ENCODE measurements at places on chromosomes 1 and 21. TPM values are rescaled to one million over a fixed set of nuclear protein-coding genes. Genes with fewer than 3 reads are reported as not detected.

DNA sequence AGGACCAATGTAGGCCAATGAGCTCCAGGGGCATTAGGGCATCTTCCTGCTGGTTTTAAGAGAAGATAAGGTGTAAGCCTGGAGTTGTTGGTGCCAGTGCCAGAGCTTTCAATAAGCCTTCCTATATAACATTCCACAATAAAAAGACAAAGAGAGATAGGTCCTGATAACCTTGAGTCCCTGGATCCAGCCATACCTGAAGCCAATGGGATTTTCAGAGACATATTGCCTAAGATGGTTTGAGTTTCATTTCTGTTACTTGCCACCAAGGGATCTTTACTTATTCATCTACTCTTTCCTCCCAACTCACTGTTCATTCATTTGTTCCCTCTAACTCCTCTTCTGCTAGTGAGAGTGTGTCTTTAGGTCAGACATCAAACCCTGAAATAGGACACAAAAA is 68.8 kb upstream of the CAPZB start:
- no peak for DNase-seq

- no peak for DNase-seq
These were observed 392 bp downstream of the MRPL55 start for GRCh38 chr1:228108742-228109072.

GRCh38 chr1:45895406-45895805 is 92.0 kb downstream of the MAST2 start:
- DNase-seq, result no peak

DNA sequence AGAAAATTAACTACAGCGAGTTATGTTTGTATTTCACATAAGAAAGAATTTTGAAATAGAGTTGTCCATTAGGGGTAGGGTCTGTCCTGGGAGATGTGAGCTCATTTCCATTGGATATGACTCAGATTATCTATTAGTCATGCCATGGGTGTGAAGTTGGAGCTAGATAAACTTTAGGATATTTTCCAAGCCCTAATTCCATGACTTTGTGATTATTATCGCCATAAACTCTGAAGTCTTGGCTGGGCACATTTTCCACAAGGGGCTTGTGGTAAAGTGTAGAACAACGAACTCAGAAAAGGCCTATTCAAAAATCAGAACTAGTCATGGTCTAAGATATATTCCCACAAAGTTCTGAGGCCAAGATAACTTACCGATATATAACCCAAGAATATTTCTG is 396.6 kb downstream of the DPYD start:
- DNase-seq, result no peak

- peak; percentile 95 for DNase-seq
These were observed 37.9 kb upstream of the BTG2 start for GRCh38 chr1:203267347-203267846.

GRCh38 chr1:153963850-153964331 is 554 bp upstream of the SLC39A1 start:
- no peak for DNase-seq

GRCh38 chr1:5727871-5728643 is 264.2 kb downstream of the NPHP4 start:
- no peak for DNase-seq

- no peak for DNase-seq
These were observed 4.3 kb downstream of the FAM89A start for GRCh38 chr1:231035799-231036198.

DNA sequence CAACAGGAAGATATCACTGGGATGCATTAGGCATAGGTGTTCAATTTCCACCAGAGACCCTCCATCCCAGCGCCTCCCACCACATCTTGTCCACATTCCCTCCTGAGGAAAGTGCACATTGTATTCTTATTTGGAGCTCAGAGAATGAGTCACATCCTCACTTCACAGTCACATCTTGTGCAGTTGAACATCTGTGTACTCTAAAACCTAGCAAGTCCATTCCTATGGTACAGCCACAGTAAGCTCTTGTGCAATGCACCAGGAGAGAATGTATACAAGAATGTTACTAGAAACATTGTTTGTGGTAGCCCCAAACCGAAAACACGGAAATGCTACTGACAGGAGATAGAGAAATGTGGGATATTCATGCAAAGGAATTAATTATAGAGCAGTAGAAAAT is 1.6 kb upstream of the KDF1 start:
- no peak for DNase-seq

DNA sequence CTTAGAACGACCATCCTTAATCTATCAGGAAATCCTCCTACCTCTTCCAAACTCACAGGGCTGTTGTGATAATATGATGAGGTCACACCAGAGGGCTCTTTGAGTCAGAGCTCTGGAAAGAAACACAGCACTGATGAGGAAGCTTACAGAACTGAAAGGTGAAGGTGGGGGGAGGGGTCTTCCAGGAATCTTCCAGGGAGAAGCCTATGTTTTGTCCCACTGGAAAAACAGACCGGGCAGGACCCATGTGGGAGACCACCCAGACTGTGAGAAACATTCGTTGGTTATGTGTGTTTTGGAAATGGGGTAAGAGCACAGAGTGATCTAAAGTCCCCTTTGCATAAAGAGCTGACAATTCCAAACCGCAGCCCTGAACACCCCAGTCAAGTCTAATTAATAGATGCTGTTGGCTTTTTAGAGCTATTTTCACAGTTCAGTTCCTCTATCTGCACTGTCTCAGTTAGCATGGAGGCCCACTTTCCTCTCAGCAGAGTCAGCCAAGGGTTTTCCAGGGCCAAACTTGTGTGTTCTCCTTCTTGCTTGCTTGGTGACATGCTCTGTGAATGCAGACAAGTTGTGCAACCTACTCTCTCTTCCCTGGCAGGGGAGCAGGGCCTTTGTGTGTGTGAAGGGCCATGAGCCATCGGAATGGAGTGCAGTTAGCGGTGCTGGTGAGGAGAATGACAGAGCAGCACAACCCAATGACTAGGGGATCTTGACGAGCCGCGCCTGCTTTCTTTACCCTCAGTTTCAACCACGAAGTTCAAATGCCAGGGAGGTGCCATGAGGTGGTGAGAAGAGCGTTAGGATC is 12.3 kb downstream of the PHLDA3 start:
- no peak for DNase-seq

GRCh38 chr1:30385246-30385995 is 338.0 kb downstream of the MATN1 start:
- no peak for DNase-seq

DNA sequence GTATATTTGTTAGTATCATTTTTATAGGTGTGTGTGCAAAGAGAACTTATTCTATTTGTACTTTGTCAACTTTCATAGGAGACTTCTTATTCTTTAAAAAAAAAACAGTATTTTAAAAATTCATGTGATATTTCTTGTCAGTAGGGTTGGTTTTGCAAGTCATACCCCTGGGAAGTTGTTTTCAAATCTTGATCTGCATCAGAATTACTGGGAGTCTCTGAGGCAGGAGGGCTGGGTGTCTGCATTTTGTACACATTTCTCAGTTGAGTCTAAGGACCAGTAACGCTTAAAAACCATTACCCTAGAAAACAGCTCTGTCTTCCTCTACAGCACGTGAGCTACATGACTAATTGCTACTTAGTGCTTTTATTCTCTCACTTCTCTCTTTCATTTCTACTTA is 76.0 kb upstream of the CTTNBP2NL start:
- no peak for DNase-seq

GRCh38 chr1:246110343-246111219 is 396.5 kb downstream of the SMYD3 start:
- no peak for DNase-seq

DNA sequence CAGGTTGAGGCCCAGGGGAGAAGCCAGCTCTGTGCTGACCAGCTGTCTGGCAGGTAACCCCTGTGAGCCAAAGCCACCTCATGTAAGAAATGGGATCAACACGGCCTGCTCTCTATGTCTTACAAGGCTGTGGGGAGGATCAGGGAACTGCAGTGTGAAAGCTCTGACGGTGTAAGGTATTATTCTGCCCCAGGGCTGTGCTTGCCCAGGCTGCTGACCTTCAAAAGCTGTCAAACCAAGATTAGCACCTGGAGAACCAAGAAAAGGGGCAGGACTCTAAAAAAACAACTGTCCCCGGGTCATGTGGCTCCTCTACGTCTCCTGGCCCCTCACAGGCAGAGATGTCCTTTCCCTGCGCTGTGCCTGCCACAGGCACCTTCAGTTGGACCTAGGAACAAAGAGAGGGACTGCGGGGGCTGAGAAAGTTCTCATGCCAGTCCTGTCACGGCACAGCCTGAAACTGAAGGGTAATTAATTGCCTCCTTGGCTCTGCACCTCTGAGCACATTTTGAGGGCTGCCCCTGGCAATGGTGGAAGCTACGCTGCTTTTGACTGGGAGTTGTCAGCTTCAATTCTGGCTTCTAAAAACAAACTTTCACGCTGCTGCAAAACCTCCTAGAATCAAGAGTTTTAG is 77.6 kb downstream of the PGBD5 start:
- DNase-seq, result peak; percentile 10

- no peak for DNase-seq
These were observed 34.9 kb downstream of the WDR3 start for GRCh38 chr1:117964290-117965038.

Gene CD53
- 5.6 TPM for polyA plus RNA-seq

Gene MAP3K21
- polyA plus RNA-seq, result 36.6 TPM

Gene ELAVL4
- polyA plus RNA-seq, result 3.2 TPM

Gene RGS7
- polyA plus RNA-seq, result 6.7 TPM

Gene CELA3A
- not detected for polyA plus RNA-seq

All from left kidney (tissue), 8 donors.